ENCODE measurements at places on chromosomes 4 and X.

DNA sequence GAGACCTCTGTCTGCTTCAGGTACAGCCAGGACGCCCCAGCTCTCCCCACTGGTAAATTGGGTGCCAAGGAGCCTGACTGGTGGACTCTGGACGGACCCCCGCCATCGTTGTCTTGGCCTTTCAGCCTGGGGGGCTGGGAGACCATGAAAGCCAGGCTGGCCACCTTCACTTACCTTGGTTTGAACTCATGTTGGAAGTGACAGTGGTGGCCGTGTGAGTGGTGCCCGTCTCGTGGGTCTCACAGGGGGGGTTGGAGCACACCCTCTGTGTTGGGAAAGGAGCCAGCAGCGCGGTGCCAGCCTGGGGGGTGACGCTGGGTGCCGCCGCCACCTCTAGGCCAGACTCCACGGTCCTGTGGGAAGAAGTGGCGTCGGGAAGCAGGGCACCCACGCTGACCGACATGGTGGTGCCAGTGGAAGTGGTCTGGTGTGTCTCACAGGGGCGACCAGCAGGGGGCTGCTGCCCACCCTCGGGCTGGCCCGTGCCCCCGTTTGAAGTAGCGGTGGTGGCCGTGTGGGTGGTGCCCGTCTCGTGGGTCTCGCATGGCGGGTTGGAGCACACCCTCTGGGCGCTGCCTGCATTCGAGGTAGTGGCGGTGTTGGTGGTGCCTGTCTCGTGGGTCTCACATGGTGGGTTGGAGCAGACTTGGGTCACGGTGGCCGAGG lies 9.6 kb upstream of the RENBP start:
- no peak for DNase-seq

DNA sequence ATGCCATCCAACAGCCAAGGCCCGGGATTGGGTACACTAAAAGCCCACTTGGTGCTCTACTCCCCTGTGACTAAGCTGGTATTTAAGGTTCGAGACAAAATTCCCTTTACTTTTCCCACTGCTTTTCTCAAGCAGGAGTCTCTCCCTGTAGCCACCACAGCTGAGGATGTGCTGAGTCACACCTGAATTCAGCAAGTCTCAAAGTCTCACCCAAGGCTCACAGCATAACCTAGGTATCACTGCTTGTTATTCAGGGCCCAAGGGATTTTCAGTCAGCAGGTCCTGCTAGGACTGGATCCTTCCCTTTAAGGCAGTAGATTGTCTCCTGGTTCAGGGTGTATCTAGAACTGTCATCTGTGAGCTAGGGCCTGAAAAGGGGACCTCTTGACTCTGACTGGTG lies 39.2 kb downstream of the FMR1NB start:
- no peak for DNase-seq

GRCh38 chr4:167642250-167642649 lies 408.0 kb upstream of the SPOCK3 start:
- no peak for DNase-seq

GRCh38 chr4:4560136-4560535 lies 18.3 kb upstream of the STX18 start:
- DNase-seq: no peak

DNA sequence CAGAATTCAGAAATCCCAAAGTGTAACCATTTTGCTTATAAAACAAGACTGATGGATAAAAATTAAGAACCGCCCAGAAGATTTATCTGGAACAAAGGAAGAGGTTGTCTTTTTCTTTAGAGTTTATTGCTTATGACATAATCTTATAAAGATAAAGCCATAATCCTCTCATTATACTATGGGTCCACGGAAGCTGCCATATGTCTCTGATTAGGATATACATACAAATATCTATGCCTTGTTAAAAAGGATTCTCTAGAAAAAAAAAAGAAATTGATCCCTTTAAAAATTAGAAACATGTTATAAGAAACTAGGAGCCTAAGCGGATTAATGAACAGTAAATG lies 70.5 kb downstream of the RELL1 start:
- DNase-seq: no peak

GRCh38 chr4:183398298-183399125 lies 45.9 kb upstream of the CDKN2AIP start:
- DNase-seq: peak; percentile 90

GRCh38 chr4:128285085-128285997 lies 2.3 kb downstream of the PGRMC2 start:
- no peak for DNase-seq

GRCh38 chr4:85966373-85966772 lies 393.5 kb downstream of the MAPK10 start:
- no peak for DNase-seq

All from retina (tissue), 1 donor.